ENCODE measurements at places on chromosomes 16 and 17. TPM values are rescaled to one million over a fixed set of nuclear protein-coding genes. Genes with fewer than 3 reads are reported as not detected.

Gene KATNIP
- total RNA-seq: 23.8 TPM

Gene CUEDC1
- total RNA-seq: 60.2 TPM

Gene C16orf46
- total RNA-seq: 1.7 TPM

Gene GJC1
- total RNA-seq: 62.4 TPM

Gene KRTAP3-1
- not detected for total RNA-seq

Gene KRTAP2-1
- total RNA-seq: not detected

Gene TP53TG3F
- total RNA-seq: not detected

Gene CA4
- total RNA-seq: 0.20 TPM

Gene SLC52A1
- total RNA-seq: not detected

Gene PIRT
- not detected for total RNA-seq

Gene CD300E
- total RNA-seq: not detected

Gene KCNH4
- total RNA-seq: not detected

Gene G6PC1
- 0.10 TPM for total RNA-seq

Gene PERCC1
- not detected for total RNA-seq

Gene SLC13A2
- not detected for total RNA-seq

Gene NUDT7
- total RNA-seq: 5.2 TPM

Gene KRT39
- not detected for total RNA-seq

Gene CDH13
- not detected for total RNA-seq

Gene LPO
- not detected for total RNA-seq

Gene CHST4
- 0.59 TPM for total RNA-seq

Gene GPR142
- total RNA-seq: not detected

Gene NKD1
- 11.4 TPM for total RNA-seq

Gene PLA2G10
- not detected for total RNA-seq

Gene EVPLL
- total RNA-seq: not detected

Gene SRL
- not detected for total RNA-seq

Gene SNX20
- total RNA-seq: 0.07 TPM

Gene AOC3
- total RNA-seq: 5.9 TPM

Gene TP53TG3
- not detected for total RNA-seq

Gene KDM6B
- 42.1 TPM for total RNA-seq

Gene NPIPA5
- total RNA-seq: 9.3 TPM

Gene NACA2
- total RNA-seq: not detected

Gene IRF8
- 0.61 TPM for total RNA-seq

Gene CACNG5
- not detected for total RNA-seq

Gene NLE1
- 55.5 TPM for total RNA-seq

Gene LITAFD
- not detected for total RNA-seq

Gene FOXN1
- total RNA-seq: not detected

Gene EPN3
- total RNA-seq: 17.8 TPM

Gene MYH2
- not detected for total RNA-seq

Gene MAP2K3
- 96.7 TPM for total RNA-seq

Gene HS3ST3B1
- 2.4 TPM for total RNA-seq

Gene TBC1D3C
- 0.22 TPM for total RNA-seq

Gene PRSS21
- 0.39 TPM for total RNA-seq

Gene ZNF624
- 2.9 TPM for total RNA-seq

Gene SLC38A8
- not detected for total RNA-seq

Gene CACNG1
- not detected for total RNA-seq

Gene HSPB9
- not detected for total RNA-seq

Gene TBC1D26
- 1.1 TPM for total RNA-seq

Data from HCT116 (cell line).